ENCODE measurements at places on chromosomes 13 and 19.

DNA sequence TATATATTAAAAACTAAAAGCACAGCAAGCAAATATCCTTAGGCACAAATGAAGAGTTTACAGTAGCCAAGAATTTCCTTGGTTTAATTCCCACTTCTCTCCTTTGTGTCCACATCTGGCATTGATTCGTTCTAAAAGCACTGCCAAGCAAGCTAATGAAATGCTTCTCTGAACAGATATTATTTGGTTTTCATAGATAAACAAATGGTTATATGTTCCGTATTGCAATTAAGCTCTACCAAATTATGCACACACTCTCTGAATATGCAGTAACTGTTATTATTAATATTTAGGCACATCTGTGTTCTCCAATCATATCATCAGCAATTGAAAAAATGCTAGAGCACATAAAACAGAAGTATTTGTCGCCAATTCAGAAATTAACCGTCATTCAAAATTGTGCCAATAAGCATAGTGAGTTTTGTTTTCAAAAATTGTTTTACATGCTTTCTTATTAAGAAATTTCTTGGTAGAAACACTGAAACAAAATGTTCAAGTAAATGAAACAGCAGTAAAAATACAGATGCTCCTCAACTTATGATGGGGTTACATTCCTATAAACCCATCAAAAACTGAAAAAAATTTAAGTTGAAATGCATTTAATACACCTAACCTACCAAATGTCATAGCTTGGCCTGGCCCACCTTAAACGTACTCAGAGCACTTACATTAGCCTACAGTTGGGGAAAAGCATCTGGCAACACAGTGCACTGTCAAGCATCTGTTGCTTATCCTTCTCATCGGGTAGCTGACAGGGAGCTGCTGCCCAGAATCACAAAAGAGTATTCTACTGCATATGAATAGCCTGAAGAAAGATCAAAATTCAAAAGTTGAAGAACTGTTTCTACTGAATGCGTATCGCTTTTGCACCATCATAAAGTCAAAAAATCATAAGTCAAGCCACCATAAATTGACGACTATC, 2134.7 kb downstream of the PCDH9 start:
- no peak for DNase-seq

GRCh38 chr13:27419328-27419727, 5.1 kb upstream of the GTF3A start:
- DNase-seq: no peak

DNA sequence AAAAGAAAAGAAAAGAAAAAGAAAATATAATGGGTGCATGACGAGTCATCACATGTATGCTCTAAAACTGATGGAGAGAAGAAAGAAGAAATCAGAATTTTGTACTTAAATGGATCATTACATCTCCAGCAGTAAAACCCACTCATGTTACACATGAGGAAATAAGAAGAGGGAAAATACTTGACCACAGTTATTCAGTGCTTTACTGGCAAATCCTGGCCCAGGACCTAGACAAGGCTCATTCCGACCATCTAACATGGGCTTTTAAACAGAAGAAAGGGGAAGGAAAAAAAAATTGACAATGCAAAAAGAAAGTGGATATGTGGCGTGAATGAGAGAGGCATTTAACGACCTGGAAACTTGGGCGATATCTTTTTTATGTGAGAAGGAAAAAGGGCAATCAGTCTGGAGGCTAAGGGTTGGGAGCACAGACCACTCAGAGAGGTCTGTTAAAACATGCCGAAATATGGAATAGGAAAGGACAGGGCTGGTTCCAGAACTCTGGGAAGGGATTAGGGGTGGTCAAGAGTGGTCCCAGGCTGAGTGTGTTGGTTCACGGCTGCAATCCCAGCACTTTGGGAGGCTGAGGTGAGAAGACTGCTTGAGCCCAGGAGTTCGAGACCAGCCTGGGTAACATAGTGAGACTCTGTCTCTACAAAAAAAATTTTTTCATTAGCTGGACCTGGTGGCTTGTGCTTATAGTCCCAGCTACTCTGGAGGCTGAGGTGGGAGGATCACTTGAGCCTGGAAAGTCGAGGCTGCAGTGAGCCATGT, 1.6 kb downstream of the SIGLECL1 start:
- no peak for DNase-seq

- no peak for DNase-seq
Measured at GRCh38 chr19:5533257-5533656, 34.5 kb downstream of the TINCR start.

- DNase-seq: no peak
Measured at GRCh38 chr19:39481676-39482075, 1.0 kb downstream of the TIMM50 start.

DNA sequence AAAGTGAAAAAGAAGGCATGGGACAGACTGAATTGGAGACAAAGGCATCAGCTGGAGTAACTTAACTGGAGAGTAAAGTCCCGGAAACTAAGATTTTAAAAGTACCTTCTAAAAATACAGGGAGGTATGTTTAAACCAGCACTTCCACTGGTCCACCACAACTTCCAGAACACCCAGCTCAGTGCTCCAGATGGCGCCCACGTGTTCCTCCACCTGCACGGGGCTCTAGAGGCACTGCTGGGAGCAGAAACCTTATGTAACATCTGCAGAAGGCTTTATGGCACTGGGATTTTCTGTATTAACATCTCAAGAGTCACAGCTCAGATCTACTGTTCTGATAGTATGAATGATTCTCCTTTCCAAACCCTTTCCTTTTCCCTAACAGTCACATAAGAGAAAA, 252.1 kb downstream of the DCLK1 start:
- no peak for DNase-seq

- DNase-seq: no peak
Measured at GRCh38 chr19:35704218-35704617, at the start of gene ZBTB32. ZBTB32 (plus strand) TSS chr19:35704558; CDS start chr19:35714627, 10,069 bp downstream.

- no peak for DNase-seq
Measured at GRCh38 chr19:29098863-29099481, 114.0 kb downstream of the UQCRFS1 start.

GRCh38 chr13:114200399-114200911, 21.4 kb downstream of the CFAP97D2 start:
- DNase-seq: no peak

- DNase-seq: no peak
Measured at GRCh38 chr19:41707502-41707812, 969 bp upstream of the CEACAM5 start.
